ENCODE measurements at places on chromosomes 6 and 20. TPM values are rescaled to one million over a fixed set of nuclear protein-coding genes. Genes with fewer than 3 reads are reported as not detected.

- no peak overlapping the region for H3K4me3 ChIP-seq
- H3K27me3 ChIP-seq, result no peaks in the 10 kb centered on the region
- H3K27ac ChIP-seq, result no peak overlapping the region
- DNase-seq, result no peak
These were observed 244.8 kb upstream of the TENT5A start for GRCh38 chr6:81997090-81997926.

DNA sequence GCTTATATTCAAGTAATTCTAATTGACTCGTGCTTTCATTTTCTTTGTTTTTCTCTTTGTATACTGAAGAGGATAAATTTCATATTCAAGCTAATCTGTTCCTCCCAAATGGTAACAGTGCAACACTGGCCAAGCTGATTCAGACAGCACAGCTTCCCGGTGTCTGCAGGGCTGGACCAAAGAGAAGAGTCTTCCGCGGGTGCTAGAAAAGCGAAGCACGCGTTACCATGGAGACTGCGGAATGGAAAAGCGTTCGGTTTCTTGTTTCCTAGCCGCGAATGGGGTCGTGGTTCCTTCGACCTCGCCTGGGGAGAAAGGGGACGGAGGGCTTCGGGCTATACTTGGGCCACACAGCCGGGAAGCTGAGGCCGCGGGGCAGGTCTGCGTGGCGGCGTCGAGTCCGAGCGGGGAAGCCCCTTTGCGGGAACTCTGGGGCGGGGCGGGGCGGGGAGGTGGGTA, 6.2 kb upstream of the ZNF311 start:
- H3K4me1 ChIP-seq, result no peaks in the 10 kb centered on the region
- peak; percentile 44 for DNase-seq
- no peaks in the 10 kb centered on the region for H3K36me3 ChIP-seq
- no peak overlapping the region for H3K27ac ChIP-seq
- H3K4me3 ChIP-seq, result peak overlapping the region; percentile 57

NINL gene
- 14.8 TPM for total RNA-seq

DNA sequence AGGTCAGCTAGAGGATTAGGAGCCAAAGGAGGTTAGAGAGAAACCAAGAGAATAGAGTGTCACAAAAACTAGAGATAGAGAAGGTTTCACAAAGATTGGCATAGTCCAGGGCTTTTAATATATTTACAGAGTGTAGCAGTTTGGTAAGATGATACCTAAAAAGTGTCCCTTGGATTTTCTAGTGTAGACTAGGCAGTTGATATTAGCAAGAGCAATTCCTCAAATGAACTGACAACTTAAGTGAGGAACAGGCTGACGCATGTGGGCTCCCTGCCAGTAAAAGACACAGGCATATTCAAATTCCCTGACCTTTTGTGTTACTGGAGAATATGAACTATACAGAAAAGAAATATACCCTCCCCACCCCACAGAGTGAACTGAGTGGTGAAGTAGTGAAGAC, 40.1 kb downstream of the VTA1 start:
- H3K27ac ChIP-seq, result no peak overlapping the region
- H3K4me3 ChIP-seq, result no peak overlapping the region
- no peaks in the 10 kb centered on the region for H3K27me3 ChIP-seq
- H3K36me3 ChIP-seq, result no peaks in the 10 kb centered on the region
- DNase-seq, result peak; percentile 66

GRCh38 chr6:35370785-35371493, 28.6 kb downstream of the PPARD start:
- H3K27me3 ChIP-seq, result no peaks in the 10 kb centered on the region
- H3K4me1 ChIP-seq, result peaks cover 28% of the 10 kb centered on the region
- peak overlapping the region; percentile 30 for H3K27ac ChIP-seq
- no peak overlapping the region for H3K4me3 ChIP-seq
- peak; percentile 52 for DNase-seq
- no peaks in the 10 kb centered on the region for H3K36me3 ChIP-seq

ANGPT4 gene
- total RNA-seq, result 0.87 TPM

DNA sequence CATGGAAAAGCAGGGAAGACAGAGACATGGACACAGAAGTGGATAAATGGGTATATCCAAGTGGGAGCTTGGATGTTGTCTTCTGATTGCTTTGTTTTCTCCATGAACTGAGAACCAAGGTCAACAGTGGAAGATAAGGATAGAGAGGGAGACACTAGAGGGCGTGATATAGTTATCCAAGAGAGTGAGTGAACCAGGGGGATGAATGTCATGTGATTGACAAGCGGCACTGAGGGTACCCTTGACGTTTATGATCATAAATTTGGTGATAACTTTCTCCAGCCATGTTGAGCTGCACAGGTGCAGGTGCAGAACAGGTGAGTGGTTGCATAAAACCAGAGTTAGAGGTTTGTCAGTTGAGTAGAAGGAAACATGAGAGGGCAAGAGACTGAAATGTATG, 20.7 kb downstream of the EBF4 start:
- no peaks in the 10 kb centered on the region for H3K4me1 ChIP-seq
- H3K27me3 ChIP-seq, result no peaks in the 10 kb centered on the region
- H3K4me3 ChIP-seq, result no peak overlapping the region
- no peaks in the 10 kb centered on the region for H3K36me3 ChIP-seq

ADGB gene
- not detected for total RNA-seq

DNA sequence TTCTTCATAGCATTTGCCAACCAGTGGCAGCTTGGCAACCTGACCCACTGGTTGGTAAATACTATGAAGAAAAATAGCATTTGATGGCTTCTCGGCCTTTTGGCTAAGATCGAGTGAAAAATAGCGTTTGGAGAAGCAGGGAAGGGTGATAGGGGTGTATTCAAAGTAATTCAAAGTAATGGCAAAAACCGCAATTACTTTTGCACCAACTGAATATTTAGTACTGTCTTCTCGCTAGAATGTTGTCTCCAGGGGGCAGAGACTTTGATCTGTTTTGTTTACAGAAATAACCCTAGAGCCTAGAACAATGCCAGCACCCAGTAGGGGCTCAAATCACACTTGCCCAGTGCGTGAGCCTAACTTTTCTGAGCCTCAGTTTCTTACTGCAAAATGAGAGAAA, 106.1 kb downstream of the CDC5L start:
- no peak for DNase-seq
- no peak overlapping the region for H3K4me3 ChIP-seq
- H3K27me3 ChIP-seq, result peaks cover 24% of the 10 kb centered on the region
- no peaks in the 10 kb centered on the region for H3K36me3 ChIP-seq
- H3K27ac ChIP-seq, result no peak overlapping the region

- H3K27me3 ChIP-seq, result no peaks in the 10 kb centered on the region
- no peaks in the 10 kb centered on the region for H3K4me1 ChIP-seq
- peak overlapping the region; percentile 64 for H3K27ac ChIP-seq
- H3K4me3 ChIP-seq, result no peak overlapping the region
- no peaks in the 10 kb centered on the region for H3K36me3 ChIP-seq
These were observed 261.4 kb downstream of the ZNF217 start for GRCh38 chr20:53332022-53332837.

GRCh38 chr6:63904650-63905248, 269.1 kb downstream of the PHF3 start:
- H3K4me1 ChIP-seq, result no peaks in the 10 kb centered on the region
- no peaks in the 10 kb centered on the region for H3K27me3 ChIP-seq
- DNase-seq, result no peak

MUC22 gene
- not detected for total RNA-seq

TBX18 gene
- 2.3 TPM for total RNA-seq

BTN1A1 gene
- total RNA-seq, result not detected

DNA sequence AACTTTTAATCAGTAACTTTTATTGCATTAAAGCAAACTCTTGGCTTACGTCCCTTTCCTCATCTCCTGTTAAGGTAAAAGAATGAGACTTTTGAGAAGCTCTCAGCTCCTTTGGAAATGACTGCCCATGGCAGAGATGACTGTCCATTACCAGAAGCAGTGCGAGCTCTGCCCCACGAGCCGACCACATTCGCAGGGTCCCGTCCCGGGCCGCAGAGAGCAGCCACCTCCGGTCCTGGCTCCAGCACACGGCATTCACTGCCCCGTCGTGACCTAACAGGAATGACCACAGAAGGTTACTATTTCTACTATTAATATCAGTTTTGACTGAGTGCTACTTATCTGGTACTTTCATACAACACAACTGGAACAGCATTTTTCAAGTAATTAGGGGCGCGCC, 63.4 kb downstream of the WDR27 start:
- no peaks in the 10 kb centered on the region for H3K36me3 ChIP-seq
- H3K4me1 ChIP-seq, result no peaks in the 10 kb centered on the region
- DNase-seq, result no peak
- H3K4me3 ChIP-seq, result no peak overlapping the region
- no peaks in the 10 kb centered on the region for H3K27me3 ChIP-seq

KIF16B gene
- 16.4 TPM for total RNA-seq

GRCh38 chr6:135030532-135031178, 24.0 kb downstream of the HBS1L start:
- H3K27me3 ChIP-seq, result no peaks in the 10 kb centered on the region
- H3K4me3 ChIP-seq, result no peak overlapping the region
- DNase-seq, result no peak
- H3K27ac ChIP-seq, result no peak overlapping the region
- no peaks in the 10 kb centered on the region for H3K4me1 ChIP-seq

- peaks cover 77% of the 10 kb centered on the region for H3K4me1 ChIP-seq
- no peak overlapping the region for H3K4me3 ChIP-seq
- no peaks in the 10 kb centered on the region for H3K27me3 ChIP-seq
- DNase-seq, result no peak
- no peaks in the 10 kb centered on the region for H3K36me3 ChIP-seq
- peak overlapping the region; percentile 75 for H3K27ac ChIP-seq
These were observed 9.6 kb downstream of the IGF2R start for GRCh38 chr6:159978291-159979135.

DNA sequence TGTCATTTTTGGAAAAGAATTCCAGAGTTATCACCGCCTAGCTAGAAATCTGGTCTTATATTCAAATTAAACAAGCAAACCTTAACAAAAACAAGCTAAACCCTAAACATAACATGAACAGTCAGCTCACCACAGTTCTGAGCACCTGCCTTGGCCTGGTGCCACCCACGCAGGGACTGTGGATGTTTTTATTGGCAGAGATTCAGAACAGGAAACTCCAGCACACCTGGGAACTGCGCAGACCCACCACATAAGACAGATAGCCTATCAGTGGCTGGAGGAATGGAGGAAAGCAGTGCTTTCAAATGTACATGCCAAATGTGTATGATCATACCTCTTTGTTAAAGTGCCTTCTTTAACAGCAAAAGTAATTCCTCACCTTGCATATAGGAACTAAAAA, 8.9 kb downstream of the SLC16A10 start:
- no peak overlapping the region for H3K27ac ChIP-seq
- no peaks in the 10 kb centered on the region for H3K27me3 ChIP-seq
- DNase-seq, result no peak
- H3K4me3 ChIP-seq, result no peak overlapping the region

ADTRP gene
- total RNA-seq, result not detected

RNF146 gene
- total RNA-seq, result 42.7 TPM

COL9A3 gene
- 2.2 TPM for total RNA-seq

TMEM200A gene
- total RNA-seq, result 71.8 TPM

DNA sequence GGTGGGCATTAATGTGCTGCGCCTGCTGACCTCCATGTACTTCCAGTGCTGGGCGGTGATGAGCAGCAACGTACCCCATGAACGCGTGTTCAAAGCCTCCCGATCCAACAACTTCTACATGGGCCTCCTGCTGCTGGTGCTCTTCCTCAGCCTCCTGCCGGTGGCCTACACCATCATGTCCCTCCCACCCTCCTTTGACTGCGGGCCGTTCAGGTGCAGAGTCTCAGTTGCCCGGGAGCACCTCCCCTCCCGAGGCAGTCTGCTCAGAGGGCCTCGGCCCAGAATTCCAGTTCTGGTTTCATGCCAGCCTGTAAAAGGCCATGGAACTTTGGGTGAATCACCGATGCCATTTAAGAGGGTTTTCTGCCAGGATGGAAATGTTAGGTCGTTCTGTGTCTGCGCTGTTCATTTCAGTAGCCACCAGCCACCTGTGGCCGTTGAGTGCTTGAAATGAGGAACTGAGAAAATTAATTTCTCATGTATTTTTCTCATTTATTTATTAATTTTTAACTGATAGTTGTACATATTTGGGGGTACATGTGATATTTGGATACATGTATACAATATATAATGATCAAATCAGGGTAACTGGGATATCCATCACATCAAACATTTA, 35.2 kb upstream of the NOP56 start:
- H3K36me3 ChIP-seq, result no peaks in the 10 kb centered on the region
- H3K27ac ChIP-seq, result no peak overlapping the region

CCM2L gene
- 6.3 TPM for total RNA-seq

GRCh38 chr6:26600759-26601158, 4.0 kb downstream of the ABT1 start:
- H3K4me3 ChIP-seq, result no peak overlapping the region
- no peaks in the 10 kb centered on the region for H3K36me3 ChIP-seq
- peaks cover 8% of the 10 kb centered on the region for H3K4me1 ChIP-seq
- no peak overlapping the region for H3K27ac ChIP-seq
- no peaks in the 10 kb centered on the region for H3K27me3 ChIP-seq

DNA sequence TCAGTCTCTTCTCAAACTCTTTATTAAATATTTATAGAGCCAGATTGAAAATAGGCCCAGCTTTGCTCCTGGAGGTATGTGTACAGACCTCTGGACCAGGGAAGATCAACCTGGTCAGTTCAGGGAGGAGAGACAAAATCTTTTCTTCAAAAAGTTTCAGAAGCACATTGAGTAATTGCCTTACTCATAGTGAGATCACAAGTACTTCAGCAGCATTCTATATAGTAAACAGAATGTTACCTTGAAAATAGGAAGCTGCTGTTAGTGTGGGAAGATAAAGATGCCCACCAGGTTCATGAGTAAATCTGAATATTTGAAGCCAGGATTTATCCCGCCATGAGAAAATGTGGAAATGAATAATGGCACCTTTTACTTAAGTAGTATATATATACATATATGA, 665.9 kb upstream of the CITED2 start:
- H3K27me3 ChIP-seq, result no peaks in the 10 kb centered on the region
- H3K36me3 ChIP-seq, result no peaks in the 10 kb centered on the region
- no peak for DNase-seq

GRCh38 chr20:5967469-5967868, 17.0 kb downstream of the MCM8 start:
- no peaks in the 10 kb centered on the region for H3K4me1 ChIP-seq
- no peaks in the 10 kb centered on the region for H3K36me3 ChIP-seq
- DNase-seq, result no peak
- H3K4me3 ChIP-seq, result no peak overlapping the region
- no peaks in the 10 kb centered on the region for H3K27me3 ChIP-seq

GRCh38 chr6:121647905-121648304, 212.5 kb downstream of the GJA1 start:
- no peak overlapping the region for H3K4me3 ChIP-seq
- no peaks in the 10 kb centered on the region for H3K36me3 ChIP-seq
- no peak overlapping the region for H3K27ac ChIP-seq

- H3K4me3 ChIP-seq, result no peak overlapping the region
- DNase-seq, result no peak
- no peaks in the 10 kb centered on the region for H3K27me3 ChIP-seq
- H3K36me3 ChIP-seq, result no peaks in the 10 kb centered on the region
- H3K27ac ChIP-seq, result no peak overlapping the region
These were observed 155.8 kb downstream of the TRDN start for GRCh38 chr6:123480986-123481385.

DNA sequence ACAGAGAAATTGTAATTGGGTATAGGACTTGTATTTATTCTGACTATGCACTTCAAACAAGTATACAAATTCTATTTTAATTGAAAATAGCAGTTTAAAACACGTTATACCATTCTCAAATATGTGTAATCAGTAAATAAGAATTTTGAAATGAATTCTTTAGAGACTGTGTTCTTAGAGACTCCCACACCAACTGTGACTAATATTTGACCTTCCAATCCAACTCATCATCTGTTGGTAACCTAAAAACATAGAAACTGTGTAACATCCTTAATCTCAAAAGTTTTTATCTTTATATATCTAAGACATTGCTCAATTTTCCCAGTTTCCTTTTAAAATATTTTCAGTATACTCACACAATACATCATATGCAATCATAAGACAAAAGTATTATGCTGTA, 83.9 kb downstream of the KHDRBS2 start:
- no peaks in the 10 kb centered on the region for H3K36me3 ChIP-seq
- no peaks in the 10 kb centered on the region for H3K4me1 ChIP-seq
- H3K27ac ChIP-seq, result peak overlapping the region; percentile 62
- no peaks in the 10 kb centered on the region for H3K27me3 ChIP-seq

Data from adrenal gland (tissue), 19 donors.